Occipital lobe (tissue), 3 donors: ENCODE measurements at places on chromosomes 3 and 15.

GRCh38 chr3:46349484-46350261, 4.2 kb upstream of the CCR2 start:
- no peak for DNase-seq

GRCh38 chr3:169147238-169148008, 516.1 kb downstream of the MECOM start:
- DNase-seq, result no peak

DNA sequence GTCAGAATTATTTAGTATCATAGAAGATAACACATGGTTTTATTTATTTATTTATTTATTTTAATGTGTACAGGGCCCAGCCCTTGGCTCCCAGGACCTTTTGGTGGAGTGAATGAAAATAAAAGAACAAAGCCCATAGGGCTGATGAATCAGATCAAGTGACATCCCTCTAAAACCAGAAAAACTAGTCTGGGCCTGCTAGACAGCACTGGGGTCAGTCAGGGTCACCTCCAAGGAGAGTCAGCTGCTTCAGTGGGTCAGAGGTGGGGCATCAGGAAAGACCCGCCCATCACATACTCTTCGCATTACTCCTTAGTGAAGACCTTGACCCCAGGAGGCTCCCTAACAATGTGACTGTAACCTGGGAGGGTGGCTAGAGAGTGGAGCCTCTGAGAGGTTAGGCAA, 12.8 kb downstream of the PPCDC start:
- DNase-seq, result no peak

- no peak for DNase-seq
Measured at GRCh38 chr15:66733976-66734375, 31.9 kb downstream of the SMAD6 start.

- DNase-seq, result no peak
Measured at GRCh38 chr15:94205366-94205765, 26.0 kb upstream of the MCTP2 start.
